Astrocyte of the spinal cord (primary cell): ENCODE measurements at places on chromosomes 16 and 17.

- peak; percentile 59 for DNase-seq
These were observed 48.0 kb downstream of the N4BP1 start for GRCh38 chr16:48561960-48562393.

GRCh38 chr16:88117476-88117868, 166.2 kb downstream of the BANP start:
- no peak for DNase-seq

- no peak for DNase-seq
These were observed 71.0 kb downstream of the CACNG1 start for GRCh38 chr17:67115401-67115800.

DNA sequence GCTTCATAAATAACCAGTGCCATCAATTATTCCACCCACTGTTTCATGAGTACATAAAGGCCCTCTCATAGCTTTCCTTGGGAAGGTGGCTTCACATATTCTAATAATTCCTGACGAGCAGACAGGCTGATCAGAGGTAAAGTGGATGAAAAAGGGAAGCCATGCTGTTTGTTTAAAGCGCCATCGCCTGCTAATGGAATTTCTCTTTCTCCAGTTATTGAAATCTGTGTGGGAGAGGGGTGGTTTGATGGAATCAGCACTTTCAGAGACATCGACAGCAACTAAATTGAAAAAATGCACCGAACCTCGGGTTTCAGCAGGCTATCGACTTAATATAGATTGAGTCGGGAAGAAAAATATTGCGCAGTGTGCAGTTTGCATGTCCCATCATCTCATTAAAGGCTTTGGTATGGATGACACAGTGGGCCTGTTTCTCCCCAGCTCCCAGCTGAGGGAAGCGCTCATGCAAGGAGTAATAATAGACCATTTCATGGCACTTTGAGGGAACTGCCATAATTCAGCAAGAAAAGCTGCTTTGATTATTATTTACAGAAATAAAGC, 472.1 kb downstream of the RBFOX1 start:
- DNase-seq, result no peak

GRCh38 chr16:76535-77272, 1.3 kb upstream of the MPG start:
- peak; percentile 69 for DNase-seq

GRCh38 chr16:67392301-67393059, 818 bp downstream of the TPPP3 start:
- DNase-seq, result no peak

GRCh38 chr16:57834936-57835335, 32.6 kb upstream of the KIFC3 start:
- DNase-seq, result peak; percentile 65

- DNase-seq, result no peak
These were observed 2.2 kb downstream of the HAGHL start for GRCh38 chr16:728890-729744.
